ENCODE measurements at places on chromosomes 1 and 21.
A peak's percentile ranks its signal among the peaks of the same experiment; 100 is the strongest.

GRCh38 chr21:32083197-32083596, 195.7 kb downstream of the MIS18A start:
- no peak for DNase-seq

- no peak for DNase-seq
These were observed 69.6 kb upstream of the GJB5 start for GRCh38 chr1:34685225-34685624.

DNA sequence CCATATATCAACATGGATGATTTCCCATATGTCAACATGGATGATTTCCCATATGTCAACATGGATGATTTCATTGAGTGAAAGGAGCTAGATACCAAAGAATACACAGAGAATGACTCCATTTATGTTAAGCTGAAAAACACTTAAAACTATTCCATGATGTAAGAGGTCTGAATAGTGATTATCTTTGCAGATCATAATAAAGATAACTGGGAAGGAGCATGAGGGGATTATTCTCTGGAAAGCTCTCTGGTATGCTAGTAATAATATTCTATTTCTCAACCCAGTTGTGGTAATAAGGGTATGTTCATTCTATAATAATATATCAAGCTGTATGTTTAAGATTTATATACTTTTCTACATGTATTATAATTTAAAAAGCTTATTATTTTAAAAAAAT, 14.1 kb downstream of the SYNJ1 start:
- no peak for DNase-seq

DNA sequence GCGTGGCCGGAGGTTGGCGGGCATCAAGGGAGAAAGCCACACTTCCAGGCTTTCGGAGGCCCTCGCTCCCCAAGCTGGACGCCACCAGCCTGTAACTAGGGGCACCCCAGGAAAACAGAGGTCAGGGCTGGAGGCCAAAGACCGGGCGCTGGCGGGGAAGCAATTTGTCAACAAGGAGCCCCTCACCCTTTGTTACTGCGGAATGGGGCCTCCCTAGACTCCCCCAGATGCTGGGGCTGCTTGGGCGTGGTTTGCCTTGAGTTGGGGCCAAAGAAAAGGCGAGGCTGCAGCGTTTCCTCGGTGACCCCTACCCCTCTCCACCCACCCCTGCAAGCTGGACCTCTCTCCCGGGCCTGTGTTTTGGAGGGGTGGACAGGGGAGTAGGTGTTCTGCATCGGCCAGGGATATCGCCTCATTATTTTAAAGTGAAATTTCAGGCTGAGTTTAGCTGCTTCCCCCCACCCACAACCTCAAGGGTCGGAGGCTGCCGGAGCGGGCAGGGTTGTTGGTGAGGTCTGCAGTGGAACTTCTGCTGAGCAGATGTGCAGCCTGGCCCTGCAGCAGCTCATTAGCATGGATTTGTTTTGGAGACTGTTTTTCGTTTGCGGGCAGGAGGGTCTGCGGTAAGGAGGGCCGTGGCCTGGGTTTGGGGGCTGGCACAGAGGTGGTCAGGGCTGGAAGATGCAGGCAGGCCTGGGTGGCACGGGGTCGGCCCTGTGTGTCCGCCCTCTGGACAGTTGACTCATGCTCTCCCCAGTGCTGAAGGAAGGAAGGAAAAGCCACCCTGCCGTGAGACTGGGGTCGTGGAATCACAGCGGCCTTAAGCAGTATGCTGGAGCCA, 1.5 kb downstream of the NBL1 start:
- DNase-seq: no peak

GRCh38 chr1:216705676-216706075, 17.6 kb downstream of the ESRRG start:
- DNase-seq: no peak

DNA sequence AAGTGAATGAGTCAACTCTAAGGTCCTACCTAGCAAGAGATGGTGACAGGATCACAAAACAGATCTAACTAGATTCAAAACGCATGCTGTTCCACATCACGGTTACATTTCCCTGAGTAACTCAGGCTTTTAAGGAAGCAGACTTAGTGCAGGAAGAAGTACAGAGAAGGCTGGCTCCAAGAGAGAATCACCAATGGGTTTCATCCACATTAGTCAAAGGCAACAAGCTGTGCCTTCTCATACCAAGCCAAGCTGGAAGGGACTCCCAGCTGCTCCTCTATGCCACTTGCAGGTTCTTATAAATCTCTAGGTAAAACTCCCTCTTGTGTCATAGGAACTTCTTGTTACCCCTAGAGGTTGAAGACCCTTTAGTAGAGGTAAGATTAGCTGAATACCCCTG, 109.0 kb downstream of the KCNH1 start:
- no peak for DNase-seq

DNA sequence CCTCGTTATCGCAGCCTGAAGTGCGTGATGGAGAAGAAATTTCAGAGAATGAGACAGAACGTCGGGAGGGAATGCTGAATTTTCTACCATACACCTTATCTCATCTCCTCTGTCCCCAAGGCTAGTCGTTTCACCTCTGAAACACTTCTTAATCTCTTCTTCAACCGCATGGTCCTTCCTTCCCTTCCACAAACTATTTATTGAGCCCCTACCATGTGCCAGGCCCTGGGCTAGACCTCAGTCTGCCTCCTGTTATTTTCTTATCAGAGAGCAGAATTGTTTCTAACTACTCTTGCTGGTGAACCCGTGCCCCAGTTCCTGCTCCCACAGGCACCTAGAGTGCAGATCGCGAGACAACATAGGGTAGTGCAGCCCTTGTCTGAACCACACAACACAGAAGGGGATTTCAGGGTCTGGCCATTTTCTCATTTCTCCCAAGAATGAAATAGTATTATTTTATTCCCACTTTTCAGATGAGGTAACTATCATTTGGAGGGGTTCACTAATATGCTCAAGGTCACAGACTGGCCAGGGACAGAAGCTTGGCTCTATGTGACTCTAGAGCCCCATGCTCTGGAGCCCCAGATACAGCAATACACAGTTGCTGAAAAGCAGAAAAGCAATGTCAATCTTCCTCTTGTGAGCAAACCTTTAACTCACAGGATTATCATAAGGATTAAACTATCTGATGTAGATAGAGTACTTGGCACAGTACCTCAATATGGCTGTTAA, 598 bp upstream of the ADIPOR1 start:
- no peak for DNase-seq

DNA sequence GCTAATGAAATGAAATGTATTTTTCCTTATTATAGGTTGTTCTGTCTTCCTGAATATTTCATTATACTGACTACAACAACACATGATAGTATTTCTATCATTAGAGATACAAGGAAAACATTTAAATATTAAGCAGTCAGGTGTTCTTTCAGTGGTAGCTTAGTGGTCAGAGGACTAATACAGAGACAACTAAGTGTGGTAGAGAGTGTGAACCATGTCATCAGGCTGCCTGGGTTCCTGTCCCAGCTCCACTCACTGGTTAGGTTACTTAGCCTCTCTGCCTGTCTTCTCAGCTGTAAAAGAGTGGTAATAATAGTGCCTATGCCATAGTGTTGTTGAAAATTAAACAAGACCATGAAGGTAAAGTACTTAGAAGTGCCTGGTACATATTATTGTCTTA, 3.9 kb downstream of the UAP1 start:
- DNase-seq: no peak

DNA sequence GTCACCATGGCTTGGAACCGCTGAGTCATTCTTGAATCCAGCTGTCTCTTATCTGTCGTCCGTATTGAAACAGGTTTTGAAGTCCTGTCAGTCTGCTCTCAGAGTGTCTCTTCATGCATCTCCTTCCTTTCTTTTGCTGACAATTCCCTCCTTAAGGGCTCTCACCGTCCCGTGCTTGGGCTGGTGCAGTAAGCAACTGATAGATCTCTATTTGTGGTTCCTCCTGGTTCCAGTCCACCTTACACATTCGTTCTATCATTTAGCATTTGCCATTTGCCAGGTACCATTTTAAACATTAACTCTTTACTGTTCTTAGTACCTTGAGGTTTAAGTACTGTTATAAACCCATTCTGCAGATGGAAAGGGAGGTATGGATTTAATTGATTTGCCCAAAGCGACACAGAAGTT, 88.9 kb downstream of the DYRK1A start:
- DNase-seq: no peak

- no peak for DNase-seq
These were observed 16.5 kb downstream of the SLC37A1 start for GRCh38 chr21:42530167-42530518.

DNA sequence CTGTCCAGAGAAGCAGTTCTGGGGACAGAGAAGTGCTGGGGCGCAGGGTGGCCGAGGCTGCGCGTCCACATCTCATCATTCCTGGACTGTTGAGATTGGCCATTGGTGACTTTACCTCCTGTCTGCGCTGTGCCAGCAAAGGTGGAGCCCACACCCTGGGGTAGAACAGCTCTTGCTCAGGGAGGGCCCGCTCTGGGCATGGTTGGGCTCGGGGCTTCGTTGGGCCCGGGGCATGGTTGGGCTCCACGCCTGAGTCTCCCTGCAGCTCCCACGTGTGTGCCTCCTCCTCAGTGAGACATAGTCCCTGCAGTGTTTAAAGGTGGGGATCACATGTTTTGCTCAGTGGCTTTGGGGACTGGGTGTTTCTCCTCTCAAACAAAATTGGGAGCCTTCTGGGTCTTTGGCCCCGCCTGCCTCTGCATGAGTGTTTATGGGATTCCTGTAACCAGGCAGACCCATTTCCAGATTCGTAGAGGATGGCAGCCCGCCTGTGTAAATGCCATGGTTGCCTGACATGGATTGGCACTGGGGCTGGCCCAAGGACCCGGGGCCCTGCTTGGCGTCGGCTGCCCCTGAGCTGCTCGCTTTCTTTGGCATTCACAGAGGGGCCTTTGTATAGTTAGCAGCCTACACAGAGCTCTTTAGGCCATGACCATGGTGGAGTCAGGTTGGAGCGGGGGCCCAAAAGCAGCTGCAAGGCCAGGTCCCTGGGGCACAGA, 104.6 kb downstream of the TLR5 start:
- no peak for DNase-seq

DNA sequence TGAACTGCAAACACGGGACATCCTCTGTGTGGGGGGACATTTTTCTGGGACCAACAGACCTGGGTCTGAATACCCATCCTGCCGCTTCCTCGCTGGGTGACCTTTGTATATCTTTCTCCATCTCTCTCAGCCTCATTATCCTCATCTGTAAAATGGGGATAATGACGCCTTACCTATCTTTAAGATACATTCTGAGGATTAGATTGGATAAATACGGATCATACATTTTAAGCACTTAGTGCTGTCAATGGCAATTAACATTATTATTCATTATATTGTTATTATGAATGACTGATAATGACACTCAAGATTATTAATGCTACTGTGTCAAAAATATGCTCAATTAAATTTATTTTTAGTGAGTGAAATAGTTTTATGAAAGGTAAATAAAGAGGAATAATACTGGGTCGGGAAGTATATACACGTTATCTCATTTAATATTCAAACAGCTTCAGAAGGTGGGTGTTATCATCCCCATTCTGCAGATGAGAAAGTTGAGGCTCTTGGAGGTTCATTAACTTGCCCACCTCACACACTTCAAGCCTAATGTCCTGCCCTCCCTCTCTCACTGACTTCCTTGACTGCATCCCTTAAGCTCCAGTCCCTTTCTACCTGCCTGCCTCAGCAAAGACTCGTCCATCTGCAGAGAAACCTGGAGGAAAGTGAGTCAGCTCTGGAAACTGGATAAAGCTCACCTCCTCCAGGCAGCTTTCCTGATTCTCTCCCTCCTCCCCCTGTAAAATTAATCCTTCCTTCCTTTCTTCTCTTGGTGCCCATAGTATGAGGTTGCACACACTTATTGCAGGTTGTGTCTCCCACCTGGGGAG, 120.7 kb upstream of the JUN start:
- no peak for DNase-seq

- DNase-seq: peak; percentile 96
These were observed 549 bp downstream of the KDM4A start for GRCh38 chr1:43650310-43651085.

DNA sequence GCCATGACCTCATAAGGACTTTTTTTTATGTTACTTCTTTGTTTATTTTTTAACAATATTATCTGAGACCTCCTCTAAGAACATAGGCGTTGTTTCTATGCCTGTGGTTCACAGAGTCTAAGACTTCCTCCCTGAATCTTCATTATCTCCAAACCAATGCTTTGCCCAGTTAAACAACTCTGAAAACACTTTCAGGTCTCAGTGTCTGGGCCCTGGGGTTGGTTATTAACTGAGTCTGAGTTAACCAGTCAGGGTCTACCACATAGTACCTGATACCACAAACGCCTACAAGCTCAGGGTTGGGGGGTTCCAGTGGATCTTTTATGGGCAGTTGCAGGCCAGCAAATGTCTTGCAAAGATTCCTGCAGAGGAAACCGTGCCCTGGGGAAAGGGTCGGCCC, 138.2 kb downstream of the AJAP1 start:
- no peak for DNase-seq

DNA sequence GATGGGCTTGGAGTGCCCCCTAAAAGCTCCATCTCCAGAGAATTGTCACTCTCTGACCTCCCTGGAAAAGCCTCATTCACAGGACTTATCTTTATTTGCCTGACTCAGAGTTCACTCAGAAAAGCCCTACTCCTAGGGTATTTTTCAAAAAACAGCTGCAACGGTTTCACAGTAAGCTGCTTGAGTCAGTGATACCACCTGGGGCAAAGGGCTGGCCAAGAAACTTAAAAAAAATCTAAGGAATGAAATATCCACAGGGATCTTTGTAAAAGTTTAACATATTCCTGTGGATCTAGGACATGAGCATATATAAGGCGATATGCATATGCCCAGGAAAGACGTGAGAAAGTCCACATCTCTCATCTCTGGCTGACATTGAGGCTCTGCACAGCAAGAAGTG, 33.8 kb upstream of the TSPAN2 start:
- no peak for DNase-seq

GRCh38 chr1:36446746-36447145, 3.5 kb downstream of the OSCP1 start:
- no peak for DNase-seq

GRCh38 chr1:184472136-184472535, 85.3 kb downstream of the C1orf21 start:
- no peak for DNase-seq

- no peak for DNase-seq
These were observed 4.0 kb upstream of the FTCD start for GRCh38 chr21:46159390-46159789.

Data from SK-N-MC (cell line).